Stimulated activated CD8-positive, alpha-beta memory T cell treated with anti-CD3 and anti-CD28 coated beads, Interleukin-12 subunit alpha, Interleukin-12 subunit beta, amount 100 ng/mL, for 4 hours (primary cell): ENCODE measurements at places on chromosomes 6 and 20.

DNA sequence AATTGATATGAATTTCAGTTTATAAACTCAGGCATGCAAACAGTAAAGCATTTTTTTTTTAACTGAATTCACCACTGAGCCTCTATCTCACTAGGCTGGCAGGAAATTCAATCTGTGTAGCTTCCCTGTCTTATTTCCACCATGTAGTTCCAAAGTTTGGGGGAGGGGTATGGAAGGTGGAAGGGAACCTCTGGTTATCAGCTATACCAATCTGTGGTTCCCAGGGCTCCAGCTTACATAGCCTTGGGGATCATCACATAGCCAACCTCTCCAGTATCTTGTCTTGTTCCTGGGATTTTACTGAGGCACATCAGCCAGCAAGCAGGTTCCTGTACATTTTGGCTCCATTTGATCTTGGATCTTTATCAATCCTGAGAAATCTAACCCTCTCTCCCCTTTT, 15.6 kb downstream of the RAD21L1 start:
- no peak for DNase-seq

DNA sequence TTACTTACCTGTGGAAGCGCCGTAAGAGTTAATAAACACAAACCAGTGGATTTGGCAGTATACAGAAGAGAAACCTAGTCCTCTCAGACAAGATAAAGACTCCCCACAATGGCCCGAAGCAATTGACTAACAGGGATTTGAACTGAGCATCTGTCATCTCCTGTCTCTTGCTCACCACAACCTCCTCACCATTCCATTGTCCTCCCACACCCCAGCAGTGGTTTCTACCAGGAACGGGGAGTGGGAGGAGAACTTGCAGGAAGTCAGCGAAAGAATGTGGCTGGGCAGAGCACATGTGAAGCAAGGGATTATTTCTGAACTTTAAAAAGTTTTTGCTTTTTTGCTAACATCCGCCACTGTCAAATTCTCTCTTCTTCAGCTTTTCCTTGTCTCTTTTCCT, 24.6 kb upstream of the TAAR1 start:
- DNase-seq, result no peak

DNA sequence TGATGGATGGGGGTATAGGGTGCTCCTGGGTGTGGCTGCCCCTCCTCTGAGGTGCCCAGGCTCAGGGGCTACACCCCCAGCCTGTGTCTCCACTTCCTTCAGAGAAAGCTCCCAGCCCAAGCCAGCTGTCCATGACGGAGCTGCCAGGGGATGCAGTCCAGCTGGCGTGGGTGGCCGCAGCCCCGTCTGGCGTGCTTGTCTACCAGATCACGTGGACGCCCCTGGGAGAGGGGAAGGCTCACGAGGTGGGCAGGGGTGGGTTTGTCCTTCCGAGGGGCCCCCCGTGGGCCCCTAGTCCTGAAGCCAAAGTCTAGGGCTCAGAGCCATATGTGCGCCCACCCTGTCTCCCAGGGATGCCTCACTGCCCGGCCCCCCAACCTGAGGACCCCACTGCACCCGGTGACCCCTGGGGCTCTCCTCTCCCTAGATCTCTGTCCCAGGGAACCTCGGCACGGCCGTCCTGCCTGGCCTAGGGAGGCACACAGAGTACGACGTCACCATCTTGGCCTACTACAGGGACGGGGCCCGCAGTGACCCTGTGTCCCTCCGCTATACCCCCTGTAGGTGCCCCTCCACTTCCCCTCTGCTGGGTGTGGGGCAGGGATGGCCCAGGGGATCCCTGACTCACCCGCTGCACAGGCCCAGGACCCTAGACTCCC, 19.8 kb downstream of the COL20A1 start:
- no peak for DNase-seq

DNA sequence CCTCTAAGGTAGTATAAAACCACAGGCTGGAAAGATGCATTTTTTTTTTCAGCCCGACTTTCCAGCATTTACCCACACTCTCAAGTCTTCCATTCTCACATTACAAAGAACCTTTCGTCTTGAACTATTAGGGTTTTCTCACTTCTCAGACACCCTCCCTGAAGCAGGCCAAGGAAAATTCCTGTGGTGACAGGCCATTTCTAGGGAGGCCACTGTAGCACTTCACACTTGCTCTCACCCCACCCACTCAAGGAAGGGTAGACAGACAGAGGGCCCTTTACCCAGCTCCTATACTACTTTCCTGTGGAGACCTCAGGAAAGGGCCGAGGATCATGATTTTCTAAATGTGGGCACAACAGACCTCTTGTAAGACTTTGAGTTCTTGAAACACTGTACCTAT, 27.7 kb downstream of the KCNS1 start:
- no peak for DNase-seq

- no peak for DNase-seq
Observed at GRCh38 chr6:83852528-83853177, 507 bp upstream of the RIPPLY2 start.

DNA sequence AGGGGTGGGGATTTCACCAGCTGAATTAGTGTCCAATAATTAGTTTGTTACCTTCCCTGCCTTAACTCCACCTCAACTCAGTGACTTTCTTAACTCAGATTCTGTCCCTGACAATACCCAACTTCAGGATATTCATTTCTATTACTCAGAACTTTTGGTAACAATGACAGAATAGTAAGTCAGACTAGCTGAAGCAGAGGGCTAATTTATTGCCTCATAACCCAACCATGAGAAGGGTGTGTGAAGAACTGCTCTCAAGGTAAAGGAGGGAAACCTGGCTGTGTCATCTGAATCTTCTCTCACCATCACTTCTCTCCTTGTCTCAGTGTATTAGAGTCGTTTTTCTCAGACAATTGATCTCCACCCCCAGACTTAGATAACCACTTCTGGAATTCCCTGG, 1.2 kb upstream of the PI3 start:
- DNase-seq, result no peak

- peak; percentile 49 for DNase-seq
Observed at GRCh38 chr6:166540631-166541331, 45.7 kb downstream of the RAMACL start.

DNA sequence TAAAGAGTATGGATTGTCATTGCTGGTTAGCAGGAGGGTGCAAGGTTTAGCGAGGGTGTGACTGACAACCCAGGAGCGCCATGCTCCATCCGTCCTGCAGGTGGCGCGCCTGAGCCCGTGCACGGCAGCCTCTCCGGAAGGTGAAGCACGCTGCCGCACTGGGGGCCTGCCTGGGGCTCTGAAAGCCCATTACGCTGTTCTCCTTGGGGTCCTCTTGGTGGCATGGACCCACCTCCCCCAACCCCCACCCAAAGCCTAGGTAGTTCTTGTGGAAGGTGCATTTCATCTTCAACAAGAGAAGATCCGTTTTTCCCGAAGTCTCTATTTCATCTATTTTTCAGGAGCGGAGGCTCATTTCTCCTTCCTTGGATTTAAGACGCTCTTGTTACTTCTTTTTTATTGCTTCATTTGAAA, 197.4 kb upstream of the KCNG1 start:
- peak; percentile 11 for DNase-seq

GRCh38 chr6:130625825-130626527, 201.2 kb upstream of the SMLR1 start:
- no peak for DNase-seq

GRCh38 chr6:6880745-6881437, 226.9 kb upstream of the RREB1 start:
- no peak for DNase-seq

GRCh38 chr6:31878222-31878621, 575 bp downstream of the SLC44A4 start:
- DNase-seq, result no peak

GRCh38 chr6:93703431-93703830, 284.1 kb upstream of the EPHA7 start:
- DNase-seq, result no peak

GRCh38 chr20:36248836-36249235, 12.6 kb downstream of the AAR2 start:
- DNase-seq, result no peak

- peak; percentile 55 for DNase-seq
Observed at GRCh38 chr20:2872459-2873009, 747 bp upstream of the PTPRA start.

DNA sequence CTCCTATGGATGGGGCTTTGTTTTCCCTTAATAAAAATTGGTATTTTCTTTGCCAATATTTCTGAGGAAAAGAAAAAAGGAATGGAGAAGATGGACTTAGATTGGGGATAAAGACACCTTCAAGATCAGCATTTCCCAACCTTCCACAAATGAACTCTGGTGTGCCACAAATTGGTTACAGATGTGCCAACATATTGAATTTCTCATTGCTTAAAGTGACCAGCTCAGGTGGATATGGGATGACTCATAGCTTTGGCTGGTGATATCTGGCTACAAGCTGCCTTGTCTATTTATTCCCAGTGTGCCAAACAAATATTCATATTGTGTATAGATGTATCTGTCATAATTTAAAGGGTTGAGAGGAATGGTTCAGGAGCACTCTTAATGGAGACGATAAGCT, 32.5 kb downstream of the THEMIS start:
- DNase-seq, result no peak

DNA sequence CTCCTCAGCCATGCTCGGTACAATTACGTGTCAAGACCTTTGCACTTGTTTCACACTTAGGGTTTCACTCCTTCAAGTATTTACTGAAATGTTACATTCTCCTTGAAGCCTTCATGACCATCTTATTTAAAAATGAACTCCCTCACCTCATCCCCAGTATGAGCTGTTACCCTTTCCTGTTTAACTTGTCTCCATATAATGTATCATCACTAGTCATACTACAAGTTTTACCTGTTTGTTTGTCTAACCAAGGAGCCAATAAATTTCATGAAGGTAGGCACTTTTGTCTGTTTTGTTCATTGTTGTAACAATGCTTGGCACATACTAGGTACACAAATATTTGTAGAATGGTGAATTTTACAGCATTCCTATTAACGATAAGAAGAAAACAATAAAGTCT, 46.1 kb upstream of the MTRF1L start:
- no peak for DNase-seq

DNA sequence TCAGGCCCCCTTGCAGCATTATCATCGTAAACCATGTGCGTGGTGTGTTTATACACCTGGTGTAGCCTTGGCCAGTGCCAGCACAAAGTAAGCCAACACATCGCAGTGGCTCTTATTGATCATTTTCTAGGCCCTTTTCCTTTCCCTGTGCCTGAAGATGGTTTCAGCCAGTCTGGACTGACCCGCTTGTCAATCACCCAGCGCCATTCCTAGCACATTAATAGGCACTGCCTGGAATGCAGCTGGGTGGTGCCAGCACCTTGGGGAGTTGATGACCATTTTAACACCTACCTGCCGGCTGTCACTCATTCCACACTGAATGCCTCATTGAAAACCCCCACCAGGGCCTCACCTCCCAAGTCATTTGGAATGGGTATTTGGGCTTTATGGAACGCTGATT, 4.9 kb upstream of the UQCC2 start:
- DNase-seq, result no peak

- DNase-seq, result no peak
Observed at GRCh38 chr6:18213439-18213838, 50.9 kb downstream of the DEK start.

DNA sequence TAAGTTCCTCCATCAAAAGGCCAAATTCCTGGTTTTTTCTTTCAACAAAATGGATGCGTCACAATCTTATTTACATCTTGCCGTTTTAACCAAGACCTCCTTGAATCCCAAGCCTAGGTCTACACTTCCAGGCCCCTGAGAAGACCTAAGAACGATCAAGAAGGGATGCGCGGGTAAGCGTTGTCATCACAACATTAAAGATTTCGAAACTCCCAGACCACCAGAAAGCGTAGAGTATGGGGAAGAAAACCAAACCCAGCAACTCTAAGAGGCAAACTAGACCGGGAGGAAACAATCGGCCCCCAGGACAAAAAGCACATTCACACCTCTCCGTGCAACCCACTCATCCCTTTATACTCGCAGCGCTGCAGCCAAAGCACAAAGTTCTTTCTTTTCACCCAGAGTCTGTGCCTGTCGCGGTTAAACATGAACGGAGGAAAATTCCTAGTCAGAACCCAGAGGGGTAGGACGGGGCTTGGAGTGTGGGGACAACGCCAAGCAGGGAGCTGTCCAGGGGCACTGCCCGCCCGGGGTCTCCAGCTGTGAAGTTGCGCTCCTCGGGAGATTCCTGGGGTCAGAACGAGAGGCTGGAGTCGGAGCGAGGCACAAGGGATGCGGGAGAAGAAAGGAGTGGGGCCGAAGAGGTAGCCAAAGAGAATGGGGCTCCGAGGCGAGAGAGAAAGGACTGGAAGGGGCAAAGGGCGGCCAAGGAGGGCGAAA, 725 bp downstream of the OSER1 start:
- DNase-seq, result no peak

- DNase-seq, result no peak
Observed at GRCh38 chr6:154494592-154495311, 15.7 kb downstream of the CNKSR3 start.

GRCh38 chr6:170151321-170151771, 139.5 kb downstream of the DLL1 start:
- no peak for DNase-seq

- no peak for DNase-seq
Observed at GRCh38 chr6:129623008-129623732, 86.8 kb downstream of the ARHGAP18 start.

DNA sequence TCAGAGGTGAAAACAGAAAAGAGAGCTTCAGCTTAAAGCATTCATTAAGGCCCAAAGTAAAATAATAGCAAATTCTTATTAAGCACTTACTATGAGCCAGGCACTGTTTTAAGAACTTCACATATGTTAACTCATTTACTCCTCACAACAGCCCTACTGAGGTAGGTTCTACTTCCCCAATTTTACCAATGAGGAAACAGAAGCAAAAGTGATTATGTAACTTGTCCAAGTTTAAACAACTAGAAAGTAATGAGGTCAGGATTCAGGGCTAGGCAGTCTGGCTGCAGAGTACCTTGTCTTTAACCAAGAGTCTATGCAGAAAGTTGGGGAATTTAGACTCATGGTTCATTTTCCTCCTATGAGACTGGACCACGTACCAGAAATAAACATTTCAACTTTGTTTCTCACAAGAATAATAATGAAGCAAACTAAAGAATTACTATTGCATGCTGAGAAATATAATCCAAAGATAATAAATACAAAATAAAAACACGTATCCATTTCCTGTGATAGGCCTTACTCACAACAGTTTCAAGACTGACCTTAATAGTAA, 3.8 kb downstream of the COL21A1 start:
- DNase-seq, result no peak

GRCh38 chr6:152296648-152297376, 340.4 kb downstream of the SYNE1 start:
- no peak for DNase-seq

DNA sequence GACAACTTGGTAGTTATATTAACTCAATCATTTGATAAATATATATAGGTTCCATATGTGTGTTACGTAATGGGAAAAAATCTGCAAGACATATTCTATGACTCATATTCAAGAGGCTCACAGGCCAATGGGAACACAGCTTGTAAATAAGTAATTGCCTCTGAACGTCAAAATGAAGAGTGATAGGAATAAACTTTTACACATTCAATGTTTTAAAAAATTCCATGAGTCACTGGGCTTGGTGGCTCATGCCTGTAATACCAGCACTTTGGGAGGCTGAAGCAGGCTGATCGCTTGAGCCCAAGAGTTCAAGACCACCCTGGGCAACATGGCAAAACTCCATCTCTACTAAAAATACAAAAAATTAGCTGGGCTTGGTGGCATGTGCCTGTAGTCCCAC, 209.4 kb upstream of the MCHR2 start:
- DNase-seq, result no peak
